ENCODE measurements at places on chromosomes 4 and X.

- no peak for DNase-seq
These were observed 36.7 kb upstream of the STS start for GRCh38 chrX:7110821-7111276.

- DNase-seq, result no peak
These were observed 14.9 kb downstream of the SNX12 start for GRCh38 chrX:71053217-71053621.

DNA sequence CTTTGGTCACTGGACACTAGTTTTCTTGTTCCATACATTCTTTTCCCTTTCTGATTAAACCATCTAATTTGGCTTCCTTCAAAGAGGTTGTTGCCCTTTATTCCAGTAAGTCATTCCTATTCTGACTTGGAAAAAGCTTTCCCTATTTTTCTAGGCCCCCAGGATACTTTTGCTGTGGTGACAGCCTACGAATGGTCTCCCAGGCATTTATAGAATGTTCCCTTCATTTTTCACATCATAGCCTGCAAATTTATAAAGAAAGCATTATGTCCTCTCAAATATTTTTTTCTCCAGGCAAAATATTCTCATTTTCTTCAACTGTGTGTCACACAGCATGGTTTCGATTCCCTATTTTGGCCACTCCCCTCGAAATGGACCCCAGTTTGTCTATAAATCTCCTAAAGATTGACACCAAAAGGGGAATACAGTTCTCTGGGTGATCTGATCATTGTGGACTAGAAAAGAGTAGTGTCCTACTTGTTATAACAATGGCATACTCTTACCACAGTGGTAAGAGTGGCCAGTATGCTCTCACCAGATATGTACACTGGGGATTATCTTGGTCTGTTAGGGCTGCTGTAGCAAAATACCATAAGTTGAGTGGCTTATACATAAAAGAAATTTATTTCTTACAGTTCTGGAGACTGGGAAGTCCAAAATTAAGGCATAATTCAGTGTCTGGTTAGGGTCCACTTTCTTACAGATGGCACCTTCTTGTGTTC lies 41.5 kb upstream of the BMP2K start:
- DNase-seq, result no peak

DNA sequence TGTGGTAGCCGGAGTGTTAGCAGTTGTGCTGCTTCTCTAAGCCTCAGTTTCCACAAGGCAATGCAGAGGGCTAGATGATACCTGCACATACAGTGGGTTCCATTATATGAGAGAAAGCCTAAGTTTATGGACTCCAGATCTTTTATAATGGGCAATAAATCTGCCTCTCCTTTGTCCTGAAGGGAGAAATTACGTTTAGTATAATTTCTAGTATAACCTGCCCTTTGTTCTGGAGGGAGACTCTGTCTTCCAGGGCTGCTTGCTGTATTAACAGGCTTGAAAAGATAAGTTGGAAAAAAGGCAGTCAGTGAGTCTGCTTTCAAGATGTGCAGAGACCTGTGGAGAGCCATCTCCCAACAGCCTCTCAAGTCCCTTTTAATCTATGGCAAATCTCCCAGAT lies 42.8 kb downstream of the ZNF81 start:
- DNase-seq, result no peak

DNA sequence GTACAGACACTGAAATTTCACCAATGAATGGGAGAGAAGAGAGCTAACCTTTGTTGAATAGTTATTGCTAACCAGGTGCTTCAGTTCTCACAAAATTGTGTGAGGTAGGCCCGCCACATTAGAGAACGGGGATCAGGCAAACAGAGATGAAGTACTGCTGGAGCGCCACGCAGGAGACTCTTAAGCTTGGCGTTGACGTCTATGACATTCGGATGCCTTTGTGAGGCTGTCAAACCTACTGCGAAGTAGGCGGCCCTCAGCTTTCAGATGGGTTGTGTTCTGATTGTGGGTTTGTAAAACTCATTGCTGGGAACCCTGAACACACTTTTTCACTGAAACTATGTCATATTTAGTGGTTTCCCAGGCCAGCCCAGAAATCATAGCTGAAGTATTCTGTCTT lies 173.6 kb downstream of the CBR4 start:
- no peak for DNase-seq

GRCh38 chrX:72394518-72395170 lies 88.9 kb upstream of the CITED1 start:
- no peak for DNase-seq

GRCh38 chr4:37648084-37648817 lies 37.9 kb downstream of the RELL1 start:
- no peak for DNase-seq

- no peak for DNase-seq
These were observed 218.7 kb downstream of the BMPR1B start for GRCh38 chr4:94976371-94977011.

Measured in stimulated activated CD4-positive, alpha-beta T cell treated with anti-CD3 and anti-CD28 coated beads, Interleukin-12 subunit alpha, Interleukin-12 subunit beta, amount 100 ng/mL, for 24 hours (primary cell).